ENCODE measurements at places on chromosomes 5 and 9.

GRCh38 chr5:113061846-113062780, 85.5 kb downstream of the DCP2 start:
- no peak for DNase-seq

GRCh38 chr5:139294374-139295165, 1.0 kb downstream of the MATR3 start:
- DNase-seq: peak; percentile 39

DNA sequence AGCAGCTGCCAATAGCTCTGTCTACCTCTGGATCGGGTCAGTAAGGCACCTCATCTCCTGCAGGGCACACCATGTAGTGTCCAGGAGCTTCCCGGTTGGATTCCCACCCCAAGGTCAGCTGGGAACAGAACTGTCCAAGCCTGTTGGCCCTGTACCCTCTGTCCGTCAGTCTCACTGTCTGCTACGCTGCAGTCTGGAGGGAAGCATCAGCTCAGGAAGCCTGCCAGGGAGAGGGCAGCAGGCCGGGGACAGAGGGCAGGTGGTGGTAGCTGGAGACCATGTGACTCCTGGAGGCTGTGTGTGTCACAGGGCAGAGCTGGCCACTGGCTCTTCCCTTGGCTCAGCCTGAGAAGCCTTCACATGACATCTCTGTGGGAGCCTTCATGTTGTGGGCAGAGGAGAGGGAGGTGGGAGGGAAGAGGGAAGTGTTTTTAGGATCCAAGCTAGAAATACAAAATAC, 134.5 kb downstream of the SEC61B start:
- no peak for DNase-seq

DNA sequence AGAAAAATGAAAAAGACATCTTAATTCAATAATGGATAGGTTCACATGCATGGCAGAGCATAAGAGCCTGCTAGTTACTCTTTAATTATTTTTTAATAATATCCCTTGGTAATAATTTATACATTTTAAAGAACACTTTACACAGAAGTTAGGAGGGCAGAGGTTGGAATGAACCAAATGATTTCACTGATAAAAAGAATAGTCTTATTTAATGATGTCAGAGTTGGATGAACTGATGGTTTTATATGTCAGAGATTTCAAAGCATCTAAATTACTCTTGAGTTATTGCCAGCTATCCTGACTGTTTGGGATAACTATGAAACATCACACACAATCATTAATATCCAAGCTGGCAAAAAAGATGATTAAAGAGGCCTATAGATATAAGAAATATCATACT, 244.8 kb downstream of the CSNK1G3 start:
- DNase-seq: no peak

DNA sequence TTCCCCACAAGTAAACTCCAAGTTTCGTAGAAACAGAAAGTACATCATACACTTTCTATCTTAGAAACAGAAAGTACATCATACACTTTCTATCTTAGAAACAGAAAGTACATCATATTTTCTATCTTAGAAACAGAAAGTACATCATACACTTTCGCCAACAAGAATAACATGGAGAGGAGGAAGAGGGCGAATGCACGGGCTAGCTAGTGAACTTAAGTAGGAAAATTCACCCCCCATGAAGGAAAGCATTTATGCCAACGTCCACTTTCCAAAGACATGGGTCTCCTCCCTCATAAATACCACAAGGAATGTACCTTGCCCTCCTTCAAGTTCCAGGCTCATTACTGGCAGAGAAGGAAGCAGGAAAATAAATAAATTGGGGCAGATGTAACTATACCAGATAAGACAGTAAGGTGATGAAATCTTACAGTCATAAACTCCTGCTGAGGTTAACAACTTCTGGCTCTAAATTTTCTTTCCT, 64.7 kb downstream of the FRMD3 start:
- DNase-seq: no peak

GRCh38 chr5:40406741-40407211, 272.9 kb upstream of the PTGER4 start:
- DNase-seq: peak; percentile 21

All from CD4-positive, alpha-beta T cell treated with Interleukin-6 at 100 ng/mL for 8 hours (primary cell).